Right renal cortex interstitium (tissue), 3 donors: ENCODE measurements at places on chromosomes 13 and 19. TPM values are rescaled to one million over a fixed set of nuclear protein-coding genes. Genes with fewer than 3 reads are reported as not detected.
A peak's percentile ranks its signal among the peaks of the same experiment; 100 is the strongest.

DNA sequence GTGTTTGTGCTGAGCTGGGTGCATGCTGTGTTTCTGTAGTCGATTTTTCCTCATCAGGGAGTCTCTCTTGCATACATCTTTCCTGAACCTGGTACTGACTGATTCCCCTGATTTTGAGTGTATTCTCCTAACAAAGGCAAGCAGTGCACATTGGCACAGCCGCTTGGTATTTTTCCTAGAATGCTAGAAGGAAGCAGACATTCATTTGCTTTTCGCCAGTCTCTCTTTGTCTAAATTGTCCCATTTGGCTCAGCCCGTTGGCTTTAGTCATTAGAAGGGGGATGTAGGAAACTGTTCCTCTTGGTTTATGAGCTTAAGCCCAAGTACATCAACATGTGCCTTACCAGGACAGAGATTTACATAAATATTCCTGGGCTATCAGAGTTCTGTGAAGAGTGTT is 266.1 kb upstream of the TMTC4 start:
- DNase-seq: no peak

GRCh38 chr13:75764926-75765310 is 128.8 kb downstream of the LMO7 start:
- no peak for DNase-seq

- DNase-seq: no peak
These were observed 760.7 kb upstream of the SLITRK6 start for GRCh38 chr13:86559901-86560300.

- no peak for DNase-seq
These were observed 2.0 kb downstream of the ZNF792 start for GRCh38 chr19:34961775-34962686.

GRCh38 chr13:21371011-21371410 is 88.1 kb downstream of the ZDHHC20 start:
- DNase-seq: peak; percentile 21

DNA sequence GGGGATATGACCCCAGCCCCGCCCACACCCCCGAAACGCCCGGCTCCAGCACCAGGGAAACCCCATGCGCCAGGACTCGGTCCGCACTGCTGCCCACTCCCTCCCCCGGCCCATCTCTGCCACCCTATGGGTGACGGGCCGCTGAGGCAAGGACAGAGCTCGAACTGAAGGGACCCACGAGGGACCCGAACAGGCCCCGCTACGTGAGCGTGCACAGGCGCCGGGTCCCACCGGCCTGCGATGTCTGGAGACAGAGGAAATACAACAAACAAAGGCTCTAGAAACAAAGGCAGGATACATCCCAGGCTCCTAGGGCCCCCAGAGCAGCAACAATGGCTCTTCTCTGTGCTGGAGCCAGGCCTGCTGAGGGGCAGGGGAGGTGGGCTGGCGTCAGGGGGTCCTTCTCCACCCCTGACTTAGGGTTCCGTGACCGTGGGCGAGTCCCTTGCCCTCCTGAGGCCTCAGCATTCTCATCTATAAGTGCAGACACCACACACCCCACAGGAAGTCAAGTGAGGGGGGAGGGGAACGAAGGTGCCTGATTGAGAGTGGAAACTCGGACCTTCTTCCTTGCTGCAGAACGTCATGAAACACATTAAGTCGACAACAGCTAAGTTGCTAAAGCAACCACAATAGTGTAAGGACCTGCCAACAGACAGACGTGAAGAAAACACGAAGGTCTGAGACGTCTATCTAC is 3.1 kb downstream of the ABHD17A start:
- no peak for DNase-seq

DNA sequence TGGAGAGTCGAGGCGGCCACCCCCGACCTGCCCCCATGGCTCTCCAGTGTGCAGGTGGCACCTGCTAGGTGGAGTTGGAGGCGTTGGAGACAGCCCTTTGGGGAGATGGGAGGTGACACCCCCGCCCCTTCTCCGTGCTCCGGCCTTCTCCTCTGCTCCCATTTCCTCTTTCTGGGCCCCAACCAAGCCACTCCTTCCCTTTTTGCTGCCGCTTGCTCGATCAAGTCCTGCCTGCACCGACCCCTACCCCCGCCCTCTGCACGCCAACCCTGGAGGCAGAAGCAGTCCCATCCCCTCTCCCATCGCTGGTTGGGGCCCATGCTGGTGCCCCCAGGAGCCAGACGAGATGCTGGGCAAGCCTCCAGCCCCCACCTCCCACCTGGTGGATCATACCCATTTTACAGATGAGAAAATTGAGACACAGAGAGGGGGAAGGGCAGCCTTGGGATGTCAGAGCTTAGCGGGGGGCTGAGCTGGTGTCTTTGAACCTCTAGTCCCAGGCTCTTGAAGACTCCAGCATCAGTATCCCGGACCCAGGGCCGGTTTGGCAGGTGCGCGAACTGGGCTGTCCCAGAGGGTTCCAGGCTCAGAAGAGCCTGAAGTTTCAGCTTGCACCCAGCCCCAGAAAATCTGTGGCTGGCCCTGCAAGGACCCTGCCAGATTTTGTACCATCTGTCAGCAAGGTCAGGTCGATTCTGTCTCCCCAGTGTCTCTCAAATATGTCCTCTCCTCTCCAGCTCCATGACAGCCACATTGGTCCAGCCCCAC is 10.3 kb downstream of the GNA15 start:
- no peak for DNase-seq

- DNase-seq: no peak
These were observed 14.4 kb downstream of the CCDC124 start for GRCh38 chr19:17946965-17947784.

DNA sequence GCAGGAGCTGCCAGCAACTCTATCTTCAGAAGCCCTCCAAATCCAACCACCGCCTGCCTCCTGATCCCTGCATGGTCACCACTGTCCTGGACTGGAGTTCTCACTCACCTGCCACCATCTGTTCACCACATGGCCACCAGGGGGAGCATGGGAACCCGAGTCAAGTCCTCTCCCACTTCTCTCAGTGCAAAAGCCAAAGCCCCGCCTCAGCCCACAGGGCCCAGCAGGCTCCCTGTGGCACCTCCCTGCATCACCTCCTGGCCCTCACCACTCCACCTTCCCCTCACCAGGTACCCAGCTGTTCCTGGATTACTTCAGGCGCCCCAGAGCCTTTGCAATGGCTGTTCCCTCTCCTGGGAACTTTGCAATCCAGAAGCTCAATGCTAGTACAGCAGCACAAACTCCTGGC is 5.3 kb downstream of the DHPS start:
- DNase-seq: peak; percentile 41

DNA sequence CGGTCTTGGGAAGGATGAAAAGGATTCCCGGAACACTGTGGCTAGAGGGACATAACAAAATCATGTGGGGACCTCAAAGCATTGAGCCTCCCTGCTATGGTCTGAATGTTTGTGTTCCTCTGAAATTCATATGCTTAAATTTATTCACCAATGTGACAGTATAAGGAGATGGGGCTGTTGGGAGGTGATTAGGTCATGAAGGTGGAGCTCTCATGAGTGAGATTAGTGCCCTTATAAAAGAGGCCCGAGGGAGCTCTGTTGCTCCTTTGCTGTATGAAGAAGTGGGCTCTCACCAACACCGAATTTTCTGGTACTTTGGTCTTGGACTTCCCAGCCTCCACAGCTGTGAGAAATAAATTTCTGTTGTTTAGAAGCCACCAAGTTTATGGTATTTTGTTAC is 26.1 kb upstream of the DGKH start:
- DNase-seq: no peak

GRCh38 chr13:37476874-37477273 is 121.7 kb downstream of the POSTN start:
- DNase-seq: no peak

DHDH gene
- 7.4 TPM for polyA plus RNA-seq

ANKLE1 gene
- polyA plus RNA-seq: 0.65 TPM

TSHZ3 gene
- 12.8 TPM for polyA plus RNA-seq

TBCB gene
- 112 TPM for polyA plus RNA-seq

TBC1D17 gene
- polyA plus RNA-seq: 37.2 TPM

FBXL12 gene
- 25.0 TPM for polyA plus RNA-seq

VSTM2B gene
- polyA plus RNA-seq: 0.29 TPM

A1BG gene
- polyA plus RNA-seq: 0.79 TPM
